ENCODE measurements at places on chromosomes 4 and X.

GRCh38 chr4:110306303-110306702 lies 107.9 kb upstream of the ELOVL6 start:
- no peak for DNase-seq

DNA sequence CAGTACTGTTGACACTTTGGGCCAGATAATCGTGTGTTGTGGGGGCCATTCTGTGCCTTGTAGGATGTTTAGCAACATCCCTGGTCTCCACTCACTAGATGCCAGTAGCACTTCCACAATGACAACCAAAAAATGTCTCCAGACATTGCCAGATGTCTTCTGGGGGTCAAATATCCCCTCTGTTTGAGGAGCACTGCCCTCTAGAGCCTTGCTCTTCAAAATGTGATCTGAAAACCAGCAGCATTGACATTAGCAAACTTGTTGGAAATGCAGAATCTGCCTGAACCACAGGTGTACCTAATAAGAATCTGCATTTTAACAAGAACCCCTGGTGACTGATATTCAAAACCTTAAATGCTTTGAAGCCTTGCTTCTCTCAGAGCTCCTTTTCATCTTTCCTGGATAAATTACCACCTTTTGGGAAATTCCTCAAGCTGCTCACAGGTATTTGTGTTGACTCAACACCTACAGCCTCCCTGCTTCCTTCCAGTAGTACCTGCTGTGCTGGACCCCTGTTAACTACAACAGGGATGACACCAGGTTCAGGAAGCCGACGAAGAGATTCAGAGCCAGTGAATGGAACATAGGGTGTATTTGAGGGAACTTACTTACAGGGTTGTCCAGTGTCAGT lies 459.0 kb upstream of the NR3C2 start:
- no peak for DNase-seq

DNA sequence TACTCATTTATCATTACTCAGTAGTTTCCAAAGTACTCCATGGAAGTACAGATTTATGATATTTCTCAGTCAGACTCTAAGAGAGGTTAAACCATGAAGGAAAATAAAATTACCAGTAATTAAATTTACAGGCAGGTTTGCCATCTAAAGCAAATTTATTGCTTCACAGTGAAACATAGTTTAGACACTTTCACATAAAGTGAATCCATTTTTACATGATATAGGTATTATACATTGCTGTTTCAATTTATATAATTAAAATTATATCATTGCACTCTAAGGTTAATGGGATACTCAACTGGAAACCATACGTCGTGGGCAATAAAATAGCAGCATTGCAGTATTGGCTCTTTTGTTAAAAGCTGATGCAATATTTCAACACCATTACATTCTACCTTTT lies 202.8 kb downstream of the SLIT2 start:
- no peak for DNase-seq

GRCh38 chr4:37982736-37983135 lies 22.5 kb downstream of the PTTG2 start:
- DNase-seq = no peak

- DNase-seq = peak; percentile 8
These were observed 664.8 kb downstream of the GRID2 start for GRCh38 chr4:92968556-92968955.

- DNase-seq = no peak
These were observed 92.7 kb upstream of the IL15 start for GRCh38 chr4:141543706-141544105.

GRCh38 chrX:31670245-31670644 lies 598.4 kb upstream of the FTHL17 start:
- DNase-seq = no peak

- DNase-seq = no peak
These were observed 110.4 kb upstream of the LDB2 start for GRCh38 chr4:17008834-17009345.

DNA sequence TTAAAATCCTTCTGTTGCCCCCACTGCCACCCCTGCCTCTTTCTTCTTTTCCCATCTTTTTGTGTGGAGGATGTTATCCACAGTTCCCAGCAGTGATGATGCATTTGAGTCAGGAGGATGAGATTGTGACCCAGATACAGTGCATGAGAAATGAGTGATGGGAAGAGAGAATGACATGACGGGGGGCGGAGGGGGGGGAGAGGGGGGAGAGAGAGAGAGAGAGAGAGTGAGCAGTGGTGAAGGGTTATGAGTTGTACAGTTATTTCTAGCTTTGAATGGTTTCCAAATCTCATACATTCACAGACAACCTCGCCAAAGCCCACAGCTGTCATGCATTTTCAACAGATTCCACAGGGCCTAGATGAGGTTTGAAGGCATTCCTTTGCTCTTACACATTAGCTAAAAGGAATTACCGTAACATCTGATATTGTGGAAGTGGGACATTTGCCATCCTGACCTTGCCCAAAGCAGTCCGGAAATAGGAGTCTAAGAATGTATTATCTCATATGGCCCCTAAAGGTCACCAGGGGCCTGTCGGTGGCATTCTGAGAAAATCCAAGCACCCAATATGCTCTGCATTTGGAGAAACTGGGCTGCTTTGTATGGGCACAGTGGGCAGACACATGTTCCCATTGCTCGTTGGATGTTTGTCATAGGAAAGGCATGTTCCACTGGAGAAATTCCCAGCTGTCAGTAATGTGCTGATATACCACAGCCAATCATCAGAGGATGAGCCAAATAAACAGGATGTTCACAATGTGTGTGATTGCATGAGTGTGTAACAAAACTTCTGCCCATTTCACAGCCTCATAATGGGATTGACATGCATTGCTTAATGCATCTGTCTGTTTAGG lies 435.8 kb downstream of the SPRY1 start:
- DNase-seq = peak; percentile 99

- DNase-seq = no peak
These were observed 32.8 kb downstream of the CEP44 start for GRCh38 chr4:174316546-174316945.

DNA sequence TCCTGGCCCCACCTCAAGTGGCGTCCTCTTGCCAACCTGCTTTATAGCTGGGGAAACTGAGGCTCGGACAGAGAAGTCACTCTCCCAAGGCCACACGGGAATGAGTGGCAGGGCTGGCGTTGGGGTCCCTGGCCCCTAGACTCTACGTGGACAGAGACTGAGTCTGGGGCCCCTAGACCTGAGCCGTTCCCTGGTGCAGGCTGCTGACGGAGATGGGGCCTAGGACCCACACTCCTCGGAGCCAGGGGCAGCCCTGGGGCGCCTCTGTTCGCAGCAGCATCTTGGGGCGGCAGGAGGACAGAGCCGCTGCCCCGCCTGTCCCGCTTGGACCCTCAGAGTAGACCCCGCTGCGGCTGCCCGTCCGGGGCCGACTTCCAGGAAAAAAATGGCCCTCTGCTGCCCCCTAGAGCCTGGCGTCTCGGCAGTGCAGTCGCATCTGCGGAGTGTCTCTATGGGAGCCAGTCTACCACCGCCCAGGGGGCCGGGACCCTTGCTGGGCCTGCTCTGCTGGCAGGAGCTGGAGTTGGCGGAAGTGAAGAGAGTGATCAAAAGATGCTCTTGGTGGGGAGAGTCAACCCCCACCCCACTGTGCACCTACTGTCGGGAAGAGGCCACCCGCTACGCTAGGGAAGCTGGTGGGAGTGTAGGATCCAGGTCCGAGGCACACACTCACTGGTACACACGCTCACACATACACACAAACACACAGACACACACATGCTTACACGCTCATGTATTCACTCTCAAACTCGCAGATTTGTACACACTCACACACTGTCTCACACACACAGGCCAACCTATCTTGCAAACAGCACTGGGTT lies 220.1 kb downstream of the AFAP1 start:
- DNase-seq = no peak

DNA sequence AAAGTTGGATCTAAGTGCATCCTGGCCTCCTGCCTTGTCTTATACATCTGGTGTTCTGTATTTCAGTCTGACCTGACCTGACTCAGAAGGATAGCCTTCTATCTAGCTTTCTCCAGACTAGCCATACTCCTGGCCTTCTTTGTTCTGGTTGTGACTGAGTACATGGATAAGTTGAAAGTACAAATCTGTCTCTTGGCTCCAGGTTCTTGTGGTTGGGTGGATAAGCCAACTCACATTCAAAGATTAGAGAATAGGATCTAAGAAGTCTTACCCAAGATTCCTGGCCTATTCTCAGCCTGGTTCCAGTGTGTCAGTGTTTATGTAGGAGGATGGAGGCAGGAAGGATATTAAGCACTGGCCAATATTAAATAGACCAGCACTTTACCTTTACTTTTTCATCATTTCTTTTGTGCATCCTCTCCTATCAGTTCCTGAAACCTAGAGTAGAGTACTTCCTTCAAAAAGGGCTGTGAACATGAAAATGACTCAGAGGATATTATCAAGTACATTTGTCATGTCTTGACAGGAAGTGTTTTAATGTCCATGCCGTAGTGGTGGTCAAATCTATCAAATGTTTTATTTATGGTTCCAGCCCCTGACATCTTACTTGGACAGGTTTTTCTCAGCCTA lies 123.5 kb downstream of the IL15 start:
- no peak for DNase-seq

DNA sequence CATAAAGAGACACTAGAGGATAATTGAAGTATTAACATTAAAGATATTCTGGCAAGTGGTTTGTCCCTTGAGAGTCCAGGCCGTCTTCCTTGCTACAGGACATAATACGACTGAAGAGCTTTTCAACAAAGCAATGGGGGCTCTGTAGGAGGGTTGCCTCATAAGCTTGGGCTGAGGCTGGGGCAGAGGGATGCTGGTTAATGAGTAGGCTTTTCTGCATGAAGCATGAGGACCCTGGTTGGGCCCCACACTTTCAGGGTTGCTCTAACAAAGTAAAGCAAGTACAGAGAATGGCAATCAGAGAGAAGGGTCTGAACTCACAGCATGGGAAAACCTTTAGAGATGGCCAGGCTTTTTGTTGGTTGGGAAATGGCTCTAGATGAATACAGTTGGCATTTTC lies 281.3 kb downstream of the IDS start:
- no peak for DNase-seq

DNA sequence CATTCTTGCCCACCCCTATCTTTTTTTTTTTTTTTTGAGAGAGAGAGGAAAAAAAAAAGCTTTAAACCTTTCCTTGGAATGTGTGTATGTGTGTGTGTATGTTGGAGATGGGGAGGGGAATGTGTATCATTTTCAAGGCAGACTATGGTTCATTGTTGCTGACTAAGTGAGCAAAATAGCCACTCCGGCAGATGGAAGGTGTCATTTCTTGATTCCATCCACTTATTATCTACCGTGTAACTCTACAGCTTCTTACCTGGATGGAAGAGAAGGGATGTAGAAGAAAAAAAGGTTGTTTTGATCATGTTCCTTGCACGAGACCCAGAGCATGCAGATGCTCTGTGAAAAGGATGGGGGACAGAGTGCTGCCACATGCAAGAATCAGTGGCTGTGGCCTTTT lies 5.9 kb upstream of the GK2 start:
- no peak for DNase-seq

DNA sequence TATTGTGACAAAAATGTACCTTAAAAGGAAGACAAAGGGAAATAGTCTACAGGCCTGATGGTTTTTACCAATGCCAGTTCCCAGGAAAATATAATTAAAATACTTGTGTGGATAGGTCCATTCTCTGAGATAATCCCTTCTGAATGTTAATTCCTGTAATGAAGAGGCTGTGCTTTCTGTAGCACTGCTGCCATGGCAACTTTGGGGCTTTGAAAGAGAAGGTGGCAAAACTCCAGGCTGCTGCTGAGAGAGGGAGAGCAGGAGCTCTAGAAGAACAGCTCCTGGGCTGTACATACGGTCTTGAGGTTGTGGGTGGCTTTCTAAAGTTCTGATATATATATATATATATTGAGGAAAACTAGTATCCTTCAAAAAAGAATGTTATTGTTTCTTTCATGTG lies 125.4 kb downstream of the PDLIM5 start:
- peak; percentile 28 for DNase-seq
